Lung microvascular endothelial cell (primary cell): ENCODE measurements at places on chromosomes 12 and 14.
A peak's percentile ranks its signal among the peaks of the same experiment; 100 is the strongest.

GRCh38 chr14:67574156-67574555 is 25.9 kb downstream of the PIGH start:
- DNase-seq, result no peak

DNA sequence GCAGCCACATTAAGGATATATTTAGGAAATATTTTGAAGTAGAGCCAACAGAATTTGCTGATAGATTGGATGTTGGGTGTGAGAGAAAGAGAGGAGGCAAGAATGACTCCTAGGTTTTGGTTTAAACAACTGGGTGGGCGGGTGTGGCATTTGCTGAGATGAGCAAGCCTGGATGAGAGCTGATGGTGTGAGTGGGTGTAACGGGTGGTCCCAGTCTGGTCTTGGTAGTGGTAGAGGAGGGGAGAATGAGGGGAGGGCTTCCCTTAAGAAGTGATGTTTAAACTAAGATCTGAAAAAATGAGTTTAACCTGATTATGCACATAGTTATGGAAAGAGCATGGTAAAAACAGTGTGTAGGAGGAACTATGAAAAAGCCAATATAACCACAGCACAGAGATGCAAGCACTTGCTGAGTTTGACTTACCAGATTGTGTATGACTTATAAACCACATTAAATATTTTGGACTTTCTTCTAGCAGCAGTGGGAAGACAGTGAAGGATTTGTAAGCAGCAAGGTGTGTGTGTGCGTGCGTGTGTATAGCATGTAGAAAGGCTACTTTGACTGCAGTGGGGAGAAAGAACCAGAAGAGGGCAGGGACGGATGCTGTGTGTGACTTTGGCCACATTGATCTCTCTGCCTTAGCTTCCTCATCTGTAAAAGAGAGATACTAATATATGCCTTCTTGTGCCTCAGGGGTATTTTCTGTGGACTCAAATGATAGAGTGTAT is 139.7 kb downstream of the PRIMA1 start:
- DNase-seq, result no peak

DNA sequence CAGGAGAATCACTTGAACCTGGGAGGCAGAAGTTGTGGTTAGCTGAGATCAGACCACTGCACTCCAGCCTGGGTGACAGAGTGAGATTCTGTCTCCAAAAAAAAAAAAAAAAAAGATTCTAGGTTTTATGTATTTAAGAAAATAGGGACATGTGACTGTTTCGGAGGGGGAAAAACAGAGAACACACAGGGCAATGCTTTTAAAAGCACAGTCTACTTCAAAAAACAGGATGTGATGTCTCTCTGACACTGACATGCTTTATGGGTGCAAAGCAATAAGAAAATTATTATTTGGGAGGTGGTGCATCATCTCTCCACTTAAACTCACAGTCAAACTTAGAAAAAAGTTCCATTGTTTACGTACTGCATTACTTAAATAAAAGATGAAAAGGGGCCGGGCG is 28.7 kb downstream of the CLIP1 start:
- no peak for DNase-seq

- DNase-seq, result no peak
These were observed 1159.7 kb downstream of the BCL11B start for GRCh38 chr14:98112194-98112780.

DNA sequence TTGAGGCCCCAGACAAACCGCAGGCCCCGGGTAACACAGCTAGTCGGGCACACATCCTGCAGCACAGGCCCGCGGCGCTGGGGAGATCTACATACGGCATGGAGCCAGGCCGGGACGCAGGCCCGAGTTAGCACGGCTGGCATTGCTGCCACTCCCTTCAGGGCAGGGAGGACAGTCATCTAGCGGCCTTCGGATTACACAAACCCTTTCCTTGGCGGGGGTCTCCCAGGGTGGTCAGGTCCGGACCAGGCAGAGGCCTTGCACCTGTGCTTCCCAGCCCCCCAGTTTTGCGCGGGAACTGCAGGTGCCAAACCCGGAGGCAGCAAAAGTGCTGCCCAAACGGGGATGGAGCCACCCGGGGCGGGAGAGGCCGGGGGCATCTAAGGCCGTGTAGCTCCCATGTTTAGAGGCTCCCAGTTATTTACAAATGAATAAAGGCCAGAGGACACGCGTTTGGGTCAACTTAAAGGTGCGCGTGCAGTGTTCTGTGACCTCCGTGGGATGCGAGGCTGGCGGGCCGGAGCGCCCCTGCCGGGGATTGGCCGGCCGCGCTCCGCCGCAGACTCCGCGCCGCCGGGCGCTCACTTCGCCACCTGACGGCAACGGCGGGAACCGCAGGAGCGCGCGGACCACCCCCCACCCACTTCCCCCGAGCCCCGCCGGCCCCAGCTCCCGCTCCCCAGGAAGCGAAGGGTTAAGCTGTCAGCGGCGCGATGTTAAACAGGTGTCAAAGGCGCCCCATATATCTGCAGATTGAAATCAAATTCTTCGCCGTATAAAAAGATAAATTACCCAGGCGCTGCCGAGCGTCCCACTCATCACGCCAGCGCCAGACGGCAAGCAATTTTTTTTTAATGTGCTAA is 18.1 kb downstream of the VSX2 start:
- DNase-seq, result peak; percentile 51

GRCh38 chr14:53355581-53356112 is 202.5 kb upstream of the DDHD1 start:
- DNase-seq, result peak; percentile 34

DNA sequence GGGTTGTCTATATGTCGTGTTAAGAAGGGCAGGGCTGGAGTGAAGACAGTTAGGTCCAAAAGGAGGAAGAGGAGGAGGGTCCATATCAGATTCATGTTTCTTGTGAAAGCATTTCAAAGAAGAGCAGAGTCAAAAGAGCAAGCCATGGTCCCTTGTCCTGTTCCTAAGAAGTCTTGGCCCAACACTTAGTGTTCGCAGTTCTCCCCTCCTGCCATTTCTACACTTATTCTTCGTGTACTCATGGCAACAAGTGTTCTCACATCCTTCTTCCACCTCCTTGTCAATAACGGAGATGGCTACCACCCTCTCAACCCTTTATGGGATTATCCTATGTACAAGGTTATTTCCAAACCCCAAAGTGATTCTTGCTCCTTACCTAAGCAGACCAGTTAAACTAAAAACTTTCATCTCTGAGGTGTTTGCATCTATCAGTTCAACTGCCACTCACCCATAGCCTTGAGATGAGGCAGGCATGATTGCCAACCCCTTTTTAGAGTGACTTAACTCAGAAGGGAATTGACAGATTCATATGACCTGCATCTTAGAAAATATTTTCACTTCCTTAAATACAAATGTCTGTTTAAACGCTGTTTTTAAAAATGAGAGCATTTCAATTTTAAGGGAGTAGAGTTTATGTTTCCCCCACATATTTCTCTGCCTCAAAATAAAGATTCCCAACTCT is 19.8 kb upstream of the RNASE2 start:
- no peak for DNase-seq

DNA sequence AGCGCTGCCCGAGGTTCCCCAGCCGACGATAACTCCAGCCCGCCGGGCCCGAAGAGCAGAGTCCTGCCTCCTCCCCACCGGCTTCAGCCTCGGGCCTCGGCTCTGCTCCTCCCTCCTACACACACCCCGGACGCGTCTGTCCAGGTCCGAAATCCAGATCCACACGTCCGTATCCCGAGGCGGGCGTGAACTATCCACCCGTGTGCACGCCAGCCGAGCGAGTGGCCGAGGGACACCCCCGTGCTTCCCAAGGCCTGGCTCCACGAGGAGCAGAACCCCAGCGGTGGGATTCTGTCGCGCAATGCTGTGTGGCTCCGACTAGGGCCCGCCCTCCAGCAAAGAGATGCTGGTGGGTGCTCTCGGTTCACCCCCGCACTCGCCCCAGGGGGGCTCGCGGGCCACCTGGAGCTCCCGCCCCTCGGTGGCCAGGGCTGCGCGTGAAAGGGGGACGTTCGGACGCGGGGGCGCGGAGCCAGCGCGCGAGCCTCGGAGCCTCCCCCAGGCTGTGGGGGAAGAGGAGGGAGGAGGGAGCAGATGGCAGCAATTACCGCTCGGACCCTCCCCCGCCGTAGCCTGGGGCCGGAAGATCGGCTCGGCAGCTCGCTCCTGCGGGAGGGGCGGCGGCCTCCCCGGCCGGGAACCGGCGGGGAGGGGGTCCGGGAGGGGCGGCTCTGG is 18.9 kb upstream of the ANKRD33 start:
- DNase-seq, result no peak

- DNase-seq, result no peak
These were observed 72.6 kb downstream of the PDE6H start for GRCh38 chr12:15045451-15045850.

- no peak for DNase-seq
These were observed at the start of gene RNASE11 for GRCh38 chr14:20587489-20588154. TSS of gene RNASE11 (minus strand) at chr14:20588001.

DNA sequence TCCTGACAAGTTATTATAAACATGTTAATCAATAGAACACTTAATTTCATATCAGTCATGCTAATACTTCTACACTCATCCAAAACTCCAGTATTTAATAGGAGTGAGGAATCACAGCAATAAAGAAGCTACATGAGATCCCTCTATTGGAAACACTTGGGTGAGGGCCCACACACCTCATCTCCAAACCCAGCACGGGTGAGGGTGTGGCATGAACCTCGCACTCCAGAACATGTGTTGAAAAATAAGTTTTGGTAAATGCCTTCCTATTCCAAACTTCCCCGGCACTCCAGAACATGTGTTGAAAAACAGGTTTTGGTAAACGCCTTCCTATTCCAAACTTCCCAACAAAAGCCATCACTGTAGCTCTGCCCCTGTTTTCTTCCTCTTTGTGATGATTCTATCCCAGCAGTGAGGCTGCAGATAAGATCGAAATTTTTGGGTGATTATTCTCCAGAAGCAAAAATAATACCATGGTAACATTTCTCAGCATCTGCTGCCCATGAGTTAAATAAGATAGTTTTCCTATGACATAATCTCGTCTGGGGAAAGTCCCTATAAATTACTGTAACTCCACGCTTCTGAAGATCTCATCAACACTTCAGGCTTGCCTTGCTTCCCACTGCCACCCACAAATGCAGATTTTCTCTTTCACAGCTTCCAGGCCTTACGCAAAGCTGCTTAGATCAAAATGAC is 24.4 kb upstream of the PTPRB start:
- peak; percentile 50 for DNase-seq

DNA sequence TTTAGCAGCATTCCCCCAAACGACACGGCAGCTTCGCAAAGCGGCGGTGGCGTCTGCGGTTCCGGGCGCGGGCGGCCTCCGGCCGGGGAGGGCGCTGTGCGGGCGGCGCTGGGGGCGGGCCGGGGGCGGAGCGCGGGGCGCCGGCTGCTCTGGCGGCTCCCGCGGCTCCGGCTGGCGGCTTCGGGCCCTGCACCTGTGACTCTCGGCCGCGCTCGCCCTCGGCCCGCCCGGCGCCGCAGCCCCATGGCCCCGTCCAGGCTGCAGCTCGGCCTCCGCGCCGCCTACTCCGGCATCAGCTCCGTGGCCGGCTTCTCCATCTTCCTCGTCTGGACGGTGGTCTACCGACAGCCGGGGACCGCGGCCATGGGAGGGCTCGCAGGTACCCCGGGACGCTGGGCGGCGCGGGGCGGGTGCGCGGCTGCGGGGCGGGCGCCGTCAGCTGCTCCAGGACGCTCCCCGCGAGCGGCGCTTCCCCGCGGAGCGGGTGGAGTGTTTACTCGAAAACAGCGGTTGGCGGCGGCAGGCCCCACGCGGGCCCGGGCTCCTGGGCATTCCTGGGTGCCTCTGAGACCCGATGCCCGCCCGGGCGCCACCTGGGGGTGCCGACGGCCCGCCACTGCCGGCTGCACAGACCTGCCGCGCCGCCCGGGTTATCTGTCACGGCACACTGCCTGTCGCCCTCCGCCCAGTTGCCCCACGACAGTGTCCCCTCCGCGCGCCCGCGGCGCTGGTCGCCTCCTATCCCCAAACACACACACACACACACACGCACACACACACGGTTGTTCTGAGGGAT is at the start of gene SLC48A1:
TSS of gene SLC48A1 (plus strand) at position 177 of the 796 bp plus-strand sequence. CDS start at position 244, 67 bp downstream.
- peak; percentile 80 for DNase-seq

GRCh38 chr12:6626654-6627283 is 9.0 kb downstream of the LPAR5 start:
- no peak for DNase-seq

GRCh38 chr12:124222368-124223245 is 72.3 kb upstream of the RFLNA start:
- no peak for DNase-seq

- DNase-seq, result peak; percentile 46
These were observed 6.8 kb upstream of the RNU7-1 start for GRCh38 chr12:6936636-6937480.

DNA sequence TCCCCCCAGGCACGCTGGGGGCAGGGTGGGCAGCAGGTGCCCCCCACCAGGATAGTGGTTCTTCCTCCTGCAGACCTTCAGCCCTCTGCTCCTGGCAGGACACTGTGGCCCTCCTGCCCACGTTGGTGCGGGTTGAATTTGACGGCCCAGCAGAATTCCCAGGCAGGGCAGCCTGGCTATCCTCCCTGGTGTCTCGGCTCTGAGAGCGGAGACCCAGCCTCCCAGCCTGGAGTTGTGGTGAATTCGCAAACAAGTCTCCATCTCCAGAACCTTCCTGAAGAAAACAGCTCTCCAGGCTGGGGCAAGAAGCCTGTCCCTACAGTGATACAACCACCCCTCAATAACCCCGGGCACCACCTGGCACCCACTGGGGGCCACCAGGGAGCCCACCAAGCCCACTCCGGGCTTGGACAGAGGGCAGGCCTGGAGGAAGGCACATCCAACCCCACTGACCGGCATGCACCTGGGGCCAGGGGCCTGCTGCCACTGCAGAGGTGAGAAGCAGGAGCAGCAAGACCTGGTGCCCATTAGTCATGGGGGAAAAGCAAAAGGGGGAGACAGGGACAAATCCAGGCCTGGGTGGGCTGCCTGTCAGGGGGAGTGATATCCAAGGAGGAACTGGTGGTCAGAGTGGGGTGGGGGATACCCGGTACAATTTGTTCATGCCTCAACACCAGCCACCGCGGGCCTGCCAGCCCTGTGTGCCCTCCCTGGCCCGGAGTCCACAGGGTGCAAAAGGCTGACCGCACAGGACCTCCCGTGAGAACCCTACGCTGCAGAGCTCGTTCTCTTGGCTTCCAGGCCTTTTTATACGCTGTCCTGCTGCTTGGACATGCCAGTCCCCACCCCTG is 3.6 kb downstream of the ANKRD9 start:
- no peak for DNase-seq

GRCh38 chr12:118107011-118107410 is 3.2 kb upstream of the VSIG10 start:
- DNase-seq, result no peak

- no peak for DNase-seq
These were observed 10.1 kb downstream of the SLC25A29 start for GRCh38 chr14:100296106-100296651.

DNA sequence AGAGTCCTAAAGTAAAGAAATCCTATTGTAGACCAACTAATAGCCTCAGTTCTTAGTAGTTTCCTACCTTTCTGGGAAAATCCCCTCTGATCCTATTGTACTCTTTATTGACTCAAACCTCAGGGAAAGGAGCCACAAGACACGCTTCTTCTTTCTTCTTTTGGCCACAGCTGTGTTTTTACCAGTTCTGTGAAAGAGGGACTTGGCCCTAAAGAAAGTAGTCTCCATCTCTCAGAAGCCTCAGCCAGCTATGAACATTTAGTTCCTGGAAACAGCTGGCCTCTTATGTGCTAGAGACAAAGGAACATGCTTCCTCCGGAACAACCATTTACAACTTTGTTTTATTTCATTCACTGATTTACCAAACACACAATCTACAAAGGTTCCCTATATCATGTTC is 66.1 kb upstream of the ARID2 start:
- peak; percentile 56 for DNase-seq
